ENCODE measurements at places on chromosomes 11 and 22.

DNA sequence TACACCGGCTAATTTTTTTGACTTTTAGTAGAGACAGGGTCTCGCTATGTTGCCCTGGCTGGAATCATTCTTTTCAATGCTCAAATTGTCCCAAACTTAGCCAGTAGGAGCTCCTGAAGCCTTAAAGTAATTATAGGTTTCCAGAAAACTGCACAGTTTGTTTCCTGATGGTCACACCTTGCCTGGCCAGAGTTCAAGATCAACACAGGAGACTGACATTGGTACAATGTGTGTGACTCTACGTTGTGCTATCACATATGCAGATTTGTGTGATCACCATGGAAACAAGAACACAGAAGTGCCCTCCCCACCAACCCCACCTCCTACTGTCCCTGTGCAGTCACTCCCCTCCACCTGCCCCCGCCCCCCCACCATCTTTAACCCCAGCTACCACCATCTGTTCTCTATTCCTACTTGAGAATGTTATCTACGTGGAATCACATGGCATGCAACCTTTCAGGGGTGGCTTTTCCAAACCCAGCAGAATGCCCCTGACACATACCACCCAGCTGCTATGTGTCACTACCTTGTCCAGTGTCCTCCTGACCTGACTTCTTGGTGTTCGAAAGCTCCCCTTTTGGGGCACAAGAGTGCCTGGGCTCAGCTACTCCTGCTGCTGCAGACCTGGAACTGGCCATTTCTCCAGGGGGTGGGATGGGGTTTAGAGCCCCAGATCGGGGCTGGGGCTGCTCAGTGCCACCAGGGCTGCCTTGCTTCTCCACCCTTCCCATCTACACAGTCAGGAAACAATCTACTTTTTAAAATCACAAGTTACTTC lies 6.1 kb upstream of the NAP1L4 start:
- DNase-seq = no peak

DNA sequence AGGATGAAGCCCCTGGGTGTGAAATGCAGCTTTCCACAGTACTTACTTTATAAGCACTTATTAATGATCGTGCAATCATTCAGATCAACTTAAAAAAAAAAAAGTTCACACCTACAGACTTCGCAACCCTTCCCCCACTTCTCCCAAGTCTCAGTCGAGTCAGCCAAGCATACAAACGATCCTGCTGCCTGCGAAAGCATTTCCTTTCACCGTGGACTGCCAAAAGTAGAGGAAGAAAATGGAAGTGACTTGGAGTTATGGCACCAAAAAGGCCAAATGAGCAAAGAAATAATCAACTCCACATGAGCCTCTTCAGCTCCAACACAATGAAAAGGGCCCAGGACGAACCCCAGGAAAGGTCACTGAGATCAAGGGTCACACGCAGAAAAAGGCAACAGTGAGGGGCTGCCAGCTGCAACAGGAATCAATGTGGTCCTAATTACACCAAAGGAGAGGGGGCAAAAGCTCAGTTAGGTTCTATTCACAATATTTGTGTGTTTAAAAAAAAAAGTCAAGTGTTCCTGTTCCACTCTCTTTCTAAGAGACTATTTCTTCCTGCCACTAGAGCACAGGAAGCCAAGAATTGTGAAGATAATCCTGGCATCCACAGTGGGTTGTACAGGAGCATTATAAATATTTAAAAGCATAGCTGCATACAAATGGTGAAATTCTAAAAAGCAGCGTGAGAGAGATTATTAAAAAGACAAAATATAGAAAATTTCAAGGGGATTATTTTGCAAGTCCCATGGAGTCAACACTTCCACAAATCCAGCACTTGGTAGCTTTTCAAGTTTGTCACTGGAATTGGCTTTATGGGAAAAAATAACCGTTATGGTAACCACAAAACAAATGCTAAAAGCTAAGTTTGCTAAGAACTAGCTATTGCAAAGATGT lies 28.4 kb downstream of the CDON start:
- DNase-seq = no peak

DNA sequence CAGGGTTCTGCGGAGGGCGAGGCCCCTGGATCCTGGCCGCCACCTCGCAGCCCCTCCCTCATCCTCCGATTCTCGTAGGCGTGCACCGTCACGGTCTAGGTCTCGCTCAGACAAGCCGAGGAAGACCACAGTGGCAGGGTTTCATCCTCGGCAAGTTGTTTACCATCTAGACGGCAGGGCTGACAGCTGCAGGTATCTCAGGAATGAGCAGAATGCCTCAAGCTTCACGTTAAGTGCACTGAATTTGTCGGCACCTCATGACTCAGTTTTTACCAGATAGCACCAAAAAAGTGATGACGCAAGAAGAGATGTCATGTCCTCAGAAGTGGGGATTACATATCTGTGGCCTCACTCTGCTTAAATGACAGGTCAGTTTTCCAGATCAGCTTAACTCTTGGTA lies 35.1 kb downstream of the WT1 start:
- DNase-seq = no peak

GRCh38 chr11:96738311-96738710 lies 348.5 kb downstream of the JRKL start:
- DNase-seq = no peak

- DNase-seq = no peak
Measured at GRCh38 chr11:35420371-35420770, 1.0 kb upstream of the SLC1A2 start.

GRCh38 chr11:43135966-43136534 lies 175.7 kb upstream of the API5 start:
- DNase-seq = no peak

DNA sequence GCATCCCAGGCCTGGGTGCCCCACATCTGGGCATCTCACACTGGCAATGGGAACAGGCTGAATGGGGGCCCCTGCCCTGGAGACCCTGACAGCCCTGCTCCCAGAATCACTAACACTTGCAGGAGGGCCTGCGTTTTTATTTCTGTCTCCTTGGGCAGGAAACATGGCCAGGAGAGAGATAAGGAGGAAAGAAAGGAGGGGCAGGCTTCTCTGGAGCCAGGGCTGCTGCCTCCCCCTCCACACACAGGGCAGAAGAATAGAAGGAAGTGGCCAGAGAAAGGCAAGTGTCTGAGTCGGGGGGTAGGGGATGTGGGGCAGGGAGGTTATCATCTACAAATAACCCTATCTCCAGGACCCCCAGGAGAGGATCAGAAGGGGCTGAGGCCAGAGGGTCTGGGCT lies 25.5 kb upstream of the TSPAN18 start:
- DNase-seq = no peak

DNA sequence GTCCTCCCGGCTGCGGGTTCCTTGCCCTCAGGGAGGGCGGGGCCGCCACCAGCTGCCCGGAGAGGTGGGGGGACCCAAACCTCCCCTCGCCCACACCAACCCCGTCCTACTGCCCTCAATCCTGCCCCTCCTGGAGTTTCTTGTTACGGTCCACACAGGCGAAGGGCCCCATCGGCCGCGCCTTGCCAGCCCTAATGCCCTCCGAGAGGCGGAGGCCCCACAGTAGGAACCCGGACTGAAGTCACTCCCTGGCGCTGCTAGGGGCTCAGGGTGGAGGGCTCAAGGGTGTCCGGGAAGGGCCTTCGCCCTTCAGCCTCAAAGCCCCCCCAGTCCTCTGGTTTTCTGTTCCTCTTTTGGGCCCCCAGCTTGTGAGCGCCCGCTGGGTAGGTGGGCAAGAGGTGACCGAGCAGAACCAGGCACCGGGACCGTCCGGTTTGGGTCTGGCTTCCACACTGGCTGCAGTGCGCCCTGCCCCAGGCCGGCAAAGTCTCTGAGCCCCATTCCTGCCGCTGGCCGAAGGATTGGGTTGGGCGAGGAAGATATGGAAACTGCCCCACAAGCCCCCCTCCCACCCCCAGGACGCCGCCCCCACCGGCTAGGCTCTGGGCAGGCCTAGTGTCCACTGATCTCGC lies 24.5 kb downstream of the DUSP8 start:
- no peak for DNase-seq

All from GM19239 (cell line).